ENCODE measurements at places on chromosomes 7 and 10.

GRCh38 chr7:18808026-18808425, 309.4 kb downstream of the TWIST1 start:
- DNase-seq, result no peak

DNA sequence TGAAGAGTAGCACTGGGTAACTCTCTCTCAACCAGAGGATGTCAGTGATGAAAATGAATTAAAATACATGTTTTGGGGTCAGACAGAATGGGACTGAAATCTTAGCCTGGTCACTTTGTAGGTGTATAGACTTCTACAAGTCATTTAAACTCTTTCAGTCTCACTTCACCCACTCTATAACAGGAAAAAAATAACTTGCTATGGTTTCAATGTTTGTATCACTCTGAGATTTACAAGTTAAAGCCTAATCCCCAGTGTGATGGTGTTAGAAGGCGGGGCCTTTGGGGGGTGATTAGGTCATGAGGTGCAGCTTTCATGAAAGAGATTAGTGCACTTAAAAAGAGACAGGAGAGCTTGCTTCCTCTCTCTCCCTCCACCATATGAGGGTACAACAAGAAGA, 134.8 kb downstream of the INHBA start:
- DNase-seq, result no peak

DNA sequence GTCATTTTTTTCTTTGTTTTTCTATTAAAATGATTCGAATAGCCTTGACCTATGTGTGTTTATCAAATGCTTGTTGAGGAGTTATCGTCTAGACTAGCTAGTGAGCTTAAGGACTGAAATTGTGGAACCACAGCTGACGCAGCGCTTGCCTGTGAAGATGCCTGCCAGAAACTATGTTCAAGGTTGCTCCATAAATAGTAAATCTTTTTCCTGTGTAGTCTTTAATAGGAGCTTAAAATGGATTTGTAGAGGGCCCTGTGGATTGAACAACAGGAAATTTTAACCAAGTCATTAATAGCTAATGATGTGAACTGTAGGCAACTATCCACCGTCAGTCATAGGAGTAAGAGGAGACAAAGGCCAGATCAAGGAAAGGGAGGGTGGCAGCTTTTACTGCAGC, 145.1 kb downstream of the GNAI1 start:
- DNase-seq, result no peak

DNA sequence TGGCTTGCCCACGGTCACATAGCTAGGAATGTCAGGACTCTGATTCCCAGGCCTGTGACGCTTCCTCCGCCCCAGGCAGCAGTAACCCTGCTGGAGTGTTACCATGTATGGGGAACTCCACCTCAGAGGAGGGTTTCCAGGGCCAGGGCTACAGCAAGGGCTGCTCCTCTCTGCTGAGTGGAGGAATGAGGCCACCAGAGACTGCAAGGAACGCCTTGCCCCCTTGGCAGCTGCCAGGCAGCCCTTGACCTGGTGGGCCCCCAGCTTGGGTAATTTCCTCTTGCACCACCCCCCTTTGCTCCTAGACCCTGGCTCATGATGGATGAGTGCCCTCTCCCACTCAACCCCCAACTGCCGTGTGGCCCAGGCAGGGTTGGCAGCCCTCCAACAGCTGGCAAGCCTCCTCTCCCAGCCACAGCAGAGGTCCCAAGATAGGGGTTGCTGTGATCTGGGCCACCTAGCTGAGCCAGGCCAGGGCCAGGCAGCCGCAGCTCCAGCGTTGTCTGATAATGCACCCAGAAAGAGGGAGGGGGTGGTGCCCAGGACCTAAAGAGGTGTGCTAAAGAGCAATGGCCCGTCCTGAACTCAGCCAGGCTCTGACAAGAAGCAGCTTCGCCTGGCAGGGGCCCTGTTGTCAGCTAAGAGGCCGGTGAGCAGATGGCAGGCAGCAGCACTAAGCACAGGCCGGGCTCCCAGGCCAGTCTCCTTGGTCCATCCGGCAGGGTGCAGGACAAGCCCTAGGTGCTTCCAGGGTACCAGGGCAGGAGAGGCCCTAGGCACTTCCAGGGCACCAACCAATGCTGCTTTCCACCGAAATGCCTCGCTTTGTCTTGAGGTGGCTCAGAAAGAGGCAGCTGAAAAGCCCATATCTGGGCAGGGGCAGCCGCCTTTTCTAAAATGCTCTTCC, 35.4 kb downstream of the DRGX start:
- peak; percentile 40 for DNase-seq

GRCh38 chr10:72319416-72320254, 35.1 kb downstream of the DNAJB12 start:
- peak; percentile 92 for DNase-seq

DNA sequence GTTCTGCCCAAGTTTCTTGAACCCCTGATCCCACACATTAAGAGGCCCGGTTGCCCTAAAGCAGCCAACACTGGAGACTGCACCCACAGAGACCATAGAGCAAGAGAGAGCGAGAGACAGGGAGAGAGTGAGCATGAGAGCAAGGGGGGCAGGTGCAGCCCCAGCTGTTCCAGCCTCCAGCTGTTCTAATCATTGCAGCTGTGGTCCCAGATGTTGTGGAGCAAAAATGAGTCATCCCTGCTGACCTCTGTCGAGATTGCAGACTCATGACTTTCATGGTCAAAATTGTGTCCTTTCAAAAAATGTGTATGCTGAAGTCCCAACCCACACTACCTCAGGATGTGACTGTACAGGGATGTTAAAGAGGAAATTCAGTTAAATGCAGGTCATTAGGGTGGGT, 143.9 kb upstream of the FRMD4A start:
- peak; percentile 46 for DNase-seq

DNA sequence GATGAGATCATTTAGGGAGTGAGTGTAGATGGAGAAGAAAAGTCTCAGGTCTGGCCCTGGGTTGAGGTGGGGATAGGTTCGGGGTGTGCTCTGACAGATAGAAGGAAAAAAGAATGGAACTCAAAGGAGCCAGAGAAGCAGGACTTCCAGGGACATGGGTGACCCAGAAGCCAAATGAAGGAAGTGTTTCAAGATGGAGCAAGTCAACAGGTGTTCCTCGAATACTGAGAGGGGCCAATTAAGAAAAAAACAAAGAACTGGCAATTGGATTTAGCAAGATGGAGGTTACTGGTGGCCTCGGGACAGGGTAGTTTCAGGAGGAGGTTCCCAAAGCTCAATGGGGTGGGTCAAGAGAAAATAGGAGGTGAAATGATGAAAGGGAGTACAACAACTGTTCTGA, 40.3 kb downstream of the DENND2A start:
- no peak for DNase-seq

DNA sequence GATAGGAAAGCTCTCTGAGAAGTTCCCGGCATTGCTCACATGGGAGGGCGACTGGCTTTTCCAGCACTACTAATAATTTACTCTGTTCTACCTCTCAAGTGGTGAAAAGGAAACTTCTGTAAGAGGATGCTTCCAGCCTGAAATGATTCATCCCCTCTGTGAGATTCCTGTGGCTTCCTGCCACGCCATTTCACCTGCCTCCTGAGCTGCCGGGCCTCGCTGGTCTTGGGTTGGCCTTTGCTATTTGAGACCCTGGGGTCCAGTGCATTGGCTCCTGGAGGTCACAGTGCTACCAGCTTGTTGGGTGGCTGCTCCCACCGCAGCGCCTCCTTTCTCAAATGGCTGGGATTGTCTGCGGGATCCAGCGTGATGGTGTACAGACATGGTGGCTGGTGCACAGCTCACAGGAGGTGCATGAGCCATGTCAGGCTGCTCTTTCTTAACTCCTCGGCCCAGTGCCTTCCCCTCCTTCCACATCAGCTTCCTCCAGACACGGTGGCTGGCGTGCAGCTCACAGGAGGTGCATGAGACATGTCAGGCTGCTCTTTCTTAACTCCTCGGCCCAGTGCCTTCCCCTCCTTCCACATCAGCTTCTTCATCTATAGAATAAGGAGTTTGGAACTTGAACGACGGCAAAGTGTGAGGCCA, 42.9 kb upstream of the PCBD1 start:
- DNase-seq, result no peak

GRCh38 chr7:91323626-91324158, 59.5 kb downstream of the FZD1 start:
- peak; percentile 85 for DNase-seq

DNA sequence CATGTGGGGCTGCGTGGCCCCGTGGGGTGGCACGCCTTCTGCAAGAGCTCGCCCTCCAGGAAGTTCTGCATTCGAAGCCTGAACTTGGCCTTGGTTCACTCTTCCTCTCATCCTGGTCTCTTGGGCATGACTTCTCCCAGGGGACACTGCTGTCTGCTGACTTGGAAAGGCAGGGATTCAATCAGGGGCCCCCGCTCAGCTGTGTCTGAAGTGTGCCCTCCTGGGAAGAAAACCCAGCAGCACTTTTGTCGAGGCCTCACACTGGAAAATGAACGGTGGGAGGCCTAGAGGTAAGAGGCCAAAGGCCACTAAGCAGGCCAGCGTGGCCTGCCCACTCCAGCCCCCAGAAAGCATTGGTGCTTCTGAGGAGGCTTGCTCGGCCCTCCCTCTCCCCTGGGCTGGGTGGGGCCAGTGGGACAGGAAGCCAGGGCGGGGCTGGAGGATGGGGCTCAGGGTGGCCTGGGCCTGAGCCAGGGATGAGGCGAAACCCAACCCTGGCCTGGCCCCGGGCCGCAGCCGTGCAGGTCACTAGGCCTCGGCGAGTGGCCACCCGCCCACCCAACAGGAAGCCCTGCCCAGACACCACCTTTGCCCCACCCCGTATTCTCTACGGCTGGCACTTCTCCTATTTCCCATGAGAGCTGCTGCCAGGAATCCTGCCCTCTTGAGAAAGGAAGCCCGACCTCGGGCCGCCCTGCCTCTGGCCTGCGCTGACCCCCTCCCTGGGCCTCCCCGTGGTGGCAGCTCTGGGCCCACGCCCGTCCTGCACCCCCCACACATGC, 81.1 kb downstream of the ZMIZ1 start:
- peak; percentile 69 for DNase-seq

DNA sequence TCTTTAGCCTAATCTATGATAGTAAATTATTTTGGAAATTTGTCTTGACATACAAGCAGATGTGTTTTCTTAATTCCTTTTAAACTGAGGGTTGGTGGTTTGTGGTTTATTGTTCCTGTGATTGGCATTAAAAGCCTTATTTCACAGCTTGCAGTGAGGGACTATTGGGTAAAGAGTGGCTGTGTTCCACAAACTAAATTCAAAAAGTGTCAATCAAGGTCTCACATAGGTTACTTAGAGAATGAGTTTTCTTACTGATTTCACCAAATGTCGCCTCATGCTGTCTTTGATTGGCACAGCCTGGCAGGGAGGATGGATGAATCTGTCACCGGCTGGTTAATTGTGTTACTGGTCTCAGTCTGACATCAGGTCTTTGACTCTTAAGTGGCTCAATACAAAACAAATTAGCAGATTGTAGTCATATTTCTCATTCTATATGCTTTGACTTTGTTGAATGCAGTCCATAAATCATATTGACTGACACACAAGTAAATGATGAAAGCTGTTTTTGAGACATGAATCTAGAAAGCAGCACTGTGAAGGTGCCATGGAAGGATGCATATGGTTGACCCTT, 66.8 kb upstream of the CYP26C1 start:
- DNase-seq, result no peak

GRCh38 chr10:112115781-112116385, 67.7 kb downstream of the GPAM start:
- no peak for DNase-seq

All from femur (tissue), 1 donor.